ENCODE measurements at places on chromosomes 12 and 14.
A peak's percentile ranks its signal among the peaks of the same experiment; 100 is the strongest.

DNA sequence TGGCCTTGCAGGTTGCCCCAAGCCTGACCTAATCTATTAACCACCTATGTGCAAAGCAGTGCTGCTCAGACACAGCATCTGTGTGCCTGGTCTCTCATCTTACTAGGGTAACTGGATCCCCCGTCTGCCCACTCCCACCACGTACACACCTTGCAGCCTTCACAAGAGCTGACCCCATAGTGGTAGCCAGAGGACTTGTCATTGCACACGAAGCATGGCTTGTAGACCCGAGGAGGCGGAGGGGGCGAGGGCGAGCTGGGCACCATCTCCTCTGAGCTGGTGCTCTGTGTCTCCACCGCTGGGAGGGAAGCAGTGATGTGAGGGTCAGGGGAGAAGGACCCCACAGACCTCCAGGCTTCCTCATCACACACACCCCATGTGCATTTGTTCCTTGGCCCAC lies 8.4 kb upstream of the ITGB7 start:
- DNase-seq = no peak

GRCh38 chr14:50605766-50606165 lies 45.8 kb downstream of the ATL1 start:
- no peak for DNase-seq

- DNase-seq = no peak
These were observed 96.1 kb downstream of the KCNA5 start for GRCh38 chr12:5139751-5140150.

DNA sequence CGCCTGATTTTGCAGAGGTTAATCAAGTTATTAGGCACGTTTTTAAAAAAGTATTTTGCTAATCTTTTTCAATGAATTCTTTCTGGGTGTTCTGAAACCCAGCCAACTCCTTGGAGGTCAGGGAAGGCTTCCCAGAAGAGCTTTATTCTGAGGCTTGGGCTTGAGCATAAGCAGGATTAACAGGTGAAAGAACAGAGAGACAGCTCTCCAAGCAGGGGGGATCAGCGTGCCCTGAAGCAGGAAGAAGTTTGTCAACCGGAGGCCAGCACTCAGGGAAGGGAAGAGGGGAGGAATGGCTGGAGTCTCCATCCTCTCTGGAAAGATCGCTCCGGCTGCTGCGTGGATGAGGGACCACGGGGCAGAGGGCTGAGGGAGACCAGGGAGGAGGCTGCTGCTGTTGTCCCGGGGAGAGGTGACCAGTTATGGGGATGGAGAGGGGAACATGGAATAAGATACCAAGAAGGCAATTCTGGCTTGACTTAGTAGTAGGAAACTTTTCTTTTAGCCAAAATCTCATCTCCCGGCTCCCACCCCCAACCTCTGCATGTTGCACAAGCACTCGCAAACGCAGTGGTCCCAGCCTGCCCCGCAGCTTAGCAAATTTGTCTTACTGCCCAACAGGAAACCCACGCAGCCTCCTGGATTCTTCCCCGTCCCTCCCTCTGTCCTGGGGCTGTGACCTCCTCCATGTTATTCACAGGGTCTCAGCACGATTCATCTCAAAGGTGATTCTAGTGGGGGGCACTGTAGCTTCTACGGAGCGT lies 1.1 kb upstream of the SSH1 start:
- DNase-seq = no peak

DNA sequence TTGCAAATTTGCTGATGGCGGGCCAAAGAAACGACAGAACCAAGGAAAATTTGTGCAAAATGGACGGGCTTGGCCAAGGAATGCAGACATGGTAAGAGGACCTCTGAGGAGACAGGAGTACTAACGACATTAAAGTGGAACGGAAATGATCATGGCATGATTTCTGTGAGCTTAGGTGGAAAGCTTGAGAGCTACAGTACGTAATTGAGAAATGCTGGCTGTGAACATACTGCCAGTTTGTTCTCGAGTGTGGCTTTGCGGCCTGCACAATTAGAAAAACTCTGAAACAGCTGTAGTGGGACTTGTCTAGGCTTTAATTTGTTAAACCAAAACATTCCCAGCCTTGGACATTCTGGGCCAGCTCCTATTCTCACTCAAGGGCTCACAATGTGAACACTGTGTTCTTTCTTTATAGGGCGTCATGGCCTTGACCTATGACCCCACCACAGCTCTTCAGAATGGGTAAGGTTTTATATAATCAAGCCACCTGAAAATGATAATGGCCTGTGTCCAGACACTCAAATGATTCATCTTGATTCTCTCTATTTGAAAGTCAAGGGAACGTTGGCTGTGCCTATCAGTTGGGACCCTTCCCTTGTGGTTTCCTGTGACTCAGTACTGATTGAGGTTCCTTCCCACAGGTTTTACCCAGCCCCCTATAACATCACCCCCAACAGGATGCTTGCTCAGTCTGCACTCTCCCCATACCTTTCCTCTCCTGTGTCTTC lies 48.5 kb downstream of the BAZ2A start:
- DNase-seq = no peak

DNA sequence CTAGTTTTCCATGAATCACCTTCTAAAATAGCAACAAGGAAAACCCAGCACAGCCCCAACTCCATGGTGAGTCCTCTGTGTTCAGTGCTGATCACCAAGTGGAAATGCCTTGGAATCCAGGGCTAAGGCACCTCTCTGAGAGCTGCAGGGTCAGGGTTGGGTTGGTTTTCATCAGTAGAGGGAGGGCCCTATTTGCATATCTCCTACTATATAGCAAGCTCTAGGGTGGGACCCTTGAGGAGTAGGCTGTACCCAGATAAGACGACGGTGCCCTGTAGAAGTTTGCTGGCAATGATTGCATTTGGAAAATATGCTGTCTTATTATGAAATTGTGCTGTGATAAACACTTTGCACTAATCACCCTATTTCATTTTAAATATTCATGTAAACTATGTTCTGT lies 1011.8 kb downstream of the TMEM121 start:
- no peak for DNase-seq

DNA sequence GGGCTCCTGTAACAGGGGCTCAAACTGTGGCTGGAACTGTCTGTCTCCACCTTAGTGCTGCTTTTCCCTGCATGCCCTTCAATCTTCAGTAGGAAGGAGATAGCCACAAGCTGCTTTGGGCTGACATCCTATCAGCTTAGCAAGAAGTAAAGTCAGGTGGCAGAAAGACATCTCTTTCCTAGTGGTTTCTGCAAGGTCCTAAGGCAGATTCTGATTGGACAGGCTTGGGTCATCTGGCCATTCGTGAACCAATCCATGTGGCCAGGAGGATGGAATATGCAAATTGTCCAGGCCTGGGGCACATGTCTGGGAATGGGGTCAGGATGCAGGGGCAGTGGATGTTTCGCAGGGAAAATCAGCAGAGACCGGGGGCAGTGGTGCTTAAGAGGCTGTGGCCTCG lies 5.2 kb downstream of the RITA1 start:
- no peak for DNase-seq

DNA sequence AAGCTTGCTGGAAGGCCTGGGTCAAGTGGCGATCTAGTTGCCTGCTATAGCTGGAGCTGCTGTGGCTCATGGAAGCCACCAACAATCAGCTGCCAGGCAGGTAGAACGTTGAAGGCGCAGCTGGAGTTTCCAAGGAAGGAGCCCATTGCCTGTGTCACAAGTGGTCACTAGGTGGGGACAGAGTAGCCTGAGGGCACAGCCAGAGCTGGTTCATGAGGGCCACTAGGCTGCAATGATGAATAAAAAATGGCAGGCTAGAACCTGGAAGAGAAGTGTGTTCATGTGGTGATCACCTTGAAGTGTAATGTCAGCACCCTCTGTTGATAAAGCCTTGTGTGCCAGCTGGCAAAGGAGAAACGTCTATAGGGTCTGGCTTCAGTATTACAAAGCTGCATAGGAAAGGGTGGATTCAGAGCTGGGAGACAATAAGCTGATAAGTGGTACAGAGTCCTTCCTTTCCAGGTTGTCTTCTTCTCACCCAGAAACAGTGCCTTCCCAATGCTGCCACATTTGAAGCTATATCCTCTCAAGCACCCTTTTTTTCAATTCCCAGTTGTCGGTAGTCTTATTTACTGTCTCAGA lies 165.8 kb downstream of the EMP1 start:
- peak; percentile 44 for DNase-seq

DNA sequence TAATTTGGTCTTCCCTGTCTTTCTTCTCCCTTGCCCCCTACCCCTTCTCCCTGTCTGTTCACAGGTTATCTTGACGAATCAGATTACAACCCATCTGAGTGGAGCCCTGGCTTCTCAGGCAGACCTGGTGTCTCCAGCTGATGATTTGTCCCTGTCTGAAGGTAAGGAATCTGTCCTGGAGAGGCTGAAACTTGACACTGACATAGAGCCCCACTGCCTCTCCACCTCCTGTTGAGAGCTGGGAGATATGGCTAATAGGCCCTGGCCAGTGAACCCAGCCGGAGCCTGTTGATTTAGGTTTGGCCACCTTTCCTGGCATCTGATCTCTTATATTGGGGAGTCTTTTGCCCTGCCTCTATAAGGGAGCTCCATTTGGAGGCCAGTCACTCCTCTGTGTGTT lies 472.2 kb downstream of the RAD51B start:
- no peak for DNase-seq

- DNase-seq = no peak
These were observed 270.3 kb downstream of the NRXN3 start for GRCh38 chr14:78440356-78440894.

DNA sequence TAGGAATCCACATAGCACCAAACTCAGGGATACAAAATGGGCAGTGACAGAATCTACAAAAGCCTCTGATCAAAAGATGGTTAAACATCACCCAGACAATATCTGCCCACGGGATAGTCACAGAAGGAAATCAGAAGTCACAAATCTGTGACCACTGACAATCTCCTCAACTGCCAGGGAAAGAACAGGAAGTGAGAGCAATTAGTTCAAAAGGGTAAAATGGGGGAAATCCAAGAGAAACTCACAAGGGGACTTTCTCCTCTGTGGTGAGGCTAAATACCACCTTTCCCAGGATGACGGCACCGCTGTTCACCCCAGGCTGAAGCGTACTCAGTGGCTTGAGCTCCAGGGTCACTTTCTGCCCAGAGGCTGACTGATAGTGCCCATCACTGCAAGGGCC lies 10.7 kb downstream of the TTC5 start:
- DNase-seq = no peak

DNA sequence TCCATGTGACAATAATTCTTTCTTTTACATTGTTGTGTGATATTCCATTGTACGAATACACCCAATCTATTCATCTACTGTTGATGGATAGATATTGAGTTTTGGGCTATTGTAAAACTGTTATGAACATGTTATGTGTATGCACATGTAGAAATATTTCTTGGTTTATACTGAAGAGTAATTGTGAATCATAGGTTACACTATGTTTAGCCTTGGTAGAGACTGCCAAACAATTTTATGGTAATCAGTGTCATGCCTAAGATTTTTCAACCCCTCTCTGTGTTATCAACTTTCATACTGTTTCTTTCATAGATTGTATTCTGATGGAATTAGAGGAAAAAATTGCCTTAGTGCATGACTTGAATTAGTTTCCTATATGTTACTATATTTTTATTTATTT lies 39.5 kb downstream of the FRMD6 start:
- no peak for DNase-seq

- no peak for DNase-seq
These were observed 316.7 kb upstream of the KITLG start for GRCh38 chr12:88896958-88897357.

DNA sequence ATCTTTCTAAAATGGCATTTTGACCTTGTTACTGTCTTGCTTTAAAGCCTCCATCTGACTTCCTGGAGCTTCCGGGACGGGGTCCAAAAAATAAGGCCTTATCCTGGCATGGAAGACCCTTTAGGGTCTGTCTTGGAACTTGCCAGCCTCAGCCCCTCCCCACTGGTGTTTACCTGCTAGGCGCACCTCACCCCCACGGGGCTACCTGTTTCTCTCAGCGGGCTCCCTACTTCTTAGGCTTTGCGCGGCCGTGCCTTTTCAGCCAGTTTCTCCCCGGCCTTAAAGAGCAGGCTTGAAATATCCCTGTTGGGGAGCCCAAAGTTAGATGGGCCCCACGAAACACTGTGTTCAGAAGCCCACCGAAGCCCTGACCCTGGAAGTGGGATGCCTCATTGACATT lies 5.1 kb downstream of the RTL1 start:
- no peak for DNase-seq

DNA sequence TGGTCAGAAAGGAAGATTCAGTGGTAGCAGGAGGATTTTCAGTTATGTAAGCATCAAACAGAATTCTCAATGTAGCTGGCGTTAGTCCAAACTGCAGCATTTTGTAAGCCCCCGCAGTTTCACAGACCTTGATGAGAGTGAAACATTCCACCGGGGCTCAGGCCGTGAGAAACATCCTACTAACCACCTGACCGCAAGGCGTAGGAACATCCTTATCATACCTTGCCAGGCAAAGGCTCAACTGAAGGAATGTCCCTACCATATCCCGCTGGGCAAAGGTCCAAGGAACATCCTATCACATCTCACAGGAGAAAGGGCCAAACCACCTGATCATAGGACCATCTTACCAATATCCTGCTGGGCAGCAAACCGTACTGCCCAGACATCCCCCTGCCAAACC lies 624.8 kb upstream of the TMEM132C start:
- no peak for DNase-seq

- DNase-seq = no peak
These were observed 165.4 kb upstream of the TMEM260 start for GRCh38 chr14:56414236-56414635.

DNA sequence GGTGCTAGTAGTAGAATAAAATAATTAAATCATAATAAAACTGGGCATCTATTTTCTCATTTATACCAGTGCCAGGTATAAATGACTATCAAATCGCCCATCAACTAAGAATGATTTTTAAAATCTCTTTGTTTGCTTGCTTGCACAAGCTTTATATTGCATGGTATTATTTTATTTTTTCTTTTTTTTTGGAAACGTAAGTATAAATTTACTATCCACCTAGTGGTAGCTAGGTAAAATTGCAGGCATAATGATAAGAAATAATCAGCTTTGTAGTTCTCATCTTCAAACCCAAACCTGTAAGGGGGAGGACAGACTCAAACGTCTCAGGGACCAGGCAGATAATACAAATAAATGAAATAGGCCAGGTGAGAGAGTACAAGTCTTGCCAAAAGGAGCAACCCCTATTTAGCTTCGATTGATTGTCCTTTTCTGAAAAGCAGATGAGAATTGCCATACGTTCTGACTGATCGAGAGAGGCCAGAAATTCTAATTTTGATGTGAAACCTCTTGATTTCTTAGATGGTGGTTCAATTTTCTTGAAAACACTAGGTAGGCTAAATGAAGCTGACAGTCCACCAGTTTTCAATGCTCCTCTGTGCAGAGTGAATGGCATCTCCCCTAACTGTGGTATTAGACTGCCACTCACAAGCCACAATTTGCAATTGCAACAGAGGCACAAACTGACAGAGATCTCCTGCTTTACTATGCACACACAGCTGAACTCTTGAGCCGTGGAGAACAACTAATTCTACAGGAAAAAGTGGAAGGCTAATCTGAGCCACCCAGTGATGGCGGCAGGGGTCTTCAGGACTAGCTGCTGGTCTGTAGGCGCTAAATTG lies 189.3 kb downstream of the DACT1 start:
- no peak for DNase-seq

GRCh38 chr14:94670692-94671285 lies 58.6 kb downstream of the SERPINA3 start:
- DNase-seq = no peak

Data from stimulated activated CD4-positive, alpha-beta T cell treated with anti-CD3 and anti-CD28 coated beads, Interleukin-4, amount 100 ng/mL, for 1 hour (primary cell).